Eye (tissue), 1 donor: ENCODE measurements at places on chromosomes 6 and 20.
A peak's percentile ranks its signal among the peaks of the same experiment; 100 is the strongest.

- DNase-seq = no peak
Measured at GRCh38 chr6:146980900-146981329, 223.3 kb upstream of the STXBP5 start.

DNA sequence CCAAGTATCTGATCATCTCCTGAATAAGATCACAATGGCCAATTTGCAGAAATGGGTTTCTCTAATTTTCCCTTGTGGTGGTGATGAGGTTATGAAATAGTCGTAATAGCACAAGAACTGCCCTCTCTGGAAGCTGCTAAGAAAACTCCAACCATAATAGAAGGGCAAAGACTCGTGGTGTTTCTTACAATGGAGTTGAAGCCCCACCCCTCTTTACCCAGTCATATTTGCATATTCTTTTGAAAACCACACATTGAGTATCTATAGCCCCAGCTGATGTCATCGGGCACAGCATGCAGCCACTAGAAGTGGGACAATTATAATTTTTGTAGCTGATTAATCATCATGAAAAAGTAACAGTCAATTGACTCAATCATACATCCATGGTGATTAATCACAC is 452.1 kb upstream of the POU3F2 start:
- DNase-seq = no peak

DNA sequence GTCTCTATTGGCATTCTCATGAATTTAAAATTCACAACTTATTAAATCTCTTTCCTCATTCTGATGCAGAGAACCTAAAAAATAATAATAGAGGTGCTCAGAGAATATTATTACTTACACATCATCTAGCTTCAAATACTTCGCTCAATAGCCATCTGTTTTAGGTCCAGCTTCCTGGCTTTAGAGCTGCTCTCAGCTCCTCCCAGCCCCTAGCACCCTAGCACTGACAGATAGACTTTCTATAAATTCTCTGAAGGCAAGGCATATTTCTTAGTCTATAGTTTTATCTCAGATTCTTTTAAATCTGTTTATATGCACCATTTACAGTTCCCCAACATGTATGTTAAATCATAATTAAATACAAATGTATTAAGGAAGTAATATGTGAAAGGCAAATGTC is 281.3 kb downstream of the PTPRK start:
- DNase-seq = no peak

DNA sequence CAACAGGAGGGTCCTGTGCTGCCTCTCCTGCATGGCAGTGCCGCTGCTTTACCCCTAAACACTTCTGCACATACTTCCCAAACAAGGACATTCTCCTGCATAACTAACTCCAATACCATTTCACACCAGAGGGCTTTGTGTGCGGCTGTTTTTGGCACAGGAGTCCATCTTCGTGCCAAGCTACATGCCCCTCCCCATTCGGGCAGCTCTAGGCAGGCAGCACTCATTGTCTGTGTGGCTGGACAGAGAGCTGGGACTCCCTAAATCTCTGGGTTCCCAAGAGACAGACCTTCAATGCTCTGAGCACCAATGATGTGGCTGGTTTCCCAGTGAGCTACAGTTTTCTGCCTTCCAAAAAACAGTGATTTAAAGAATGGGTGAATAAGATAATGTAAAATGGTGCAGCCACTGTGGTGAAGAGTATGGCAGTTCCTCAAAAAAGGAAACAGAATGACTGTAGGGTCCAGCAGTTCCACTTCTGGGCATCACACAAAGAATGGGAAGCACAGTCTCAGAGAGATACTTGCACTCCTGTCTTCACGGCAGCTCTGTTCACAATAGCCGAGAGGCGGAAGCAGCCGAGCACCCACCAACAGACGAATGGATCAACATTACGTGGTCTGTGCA is 80.3 kb upstream of the DUSP22 start:
- DNase-seq = no peak

DNA sequence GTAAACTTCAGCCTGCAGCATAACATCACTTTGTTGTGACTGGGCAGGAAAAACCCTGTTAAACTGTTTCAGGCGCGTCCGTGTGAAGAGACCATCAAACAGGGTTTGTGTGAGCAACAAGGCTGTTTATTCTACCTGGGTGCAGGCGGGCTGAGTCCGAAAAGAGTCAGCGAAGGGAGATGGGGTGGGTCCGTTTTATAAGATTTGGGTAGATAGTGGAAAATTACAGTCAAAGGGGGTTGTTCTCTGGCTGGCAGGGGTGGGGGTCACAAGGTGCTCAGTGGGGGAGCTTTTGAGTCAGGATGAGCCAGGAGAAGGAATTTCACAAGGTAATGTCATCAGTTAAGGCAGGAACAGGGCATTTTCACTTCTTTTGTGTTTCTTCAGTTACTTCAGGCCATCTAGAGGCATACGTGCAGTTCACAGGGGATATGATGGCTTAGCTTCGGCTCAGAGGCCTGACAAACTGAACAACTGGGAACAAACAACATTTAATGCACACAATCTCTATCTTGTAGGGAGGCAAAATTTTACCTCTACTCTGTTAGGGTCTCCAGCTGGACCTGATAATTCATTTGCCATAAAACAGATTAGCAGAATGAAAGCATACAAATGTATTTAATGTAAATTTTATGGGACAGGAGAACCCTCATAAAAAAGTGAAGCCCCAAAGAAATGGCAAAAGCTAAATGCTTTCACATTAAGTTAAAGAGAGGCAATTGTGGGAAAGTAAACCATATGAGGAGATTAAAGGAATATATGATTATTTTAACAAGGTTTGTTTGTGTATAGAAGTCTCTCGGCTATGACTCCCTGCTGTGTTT is 58.3 kb upstream of the HFE start:
- peak; percentile 10 for DNase-seq

DNA sequence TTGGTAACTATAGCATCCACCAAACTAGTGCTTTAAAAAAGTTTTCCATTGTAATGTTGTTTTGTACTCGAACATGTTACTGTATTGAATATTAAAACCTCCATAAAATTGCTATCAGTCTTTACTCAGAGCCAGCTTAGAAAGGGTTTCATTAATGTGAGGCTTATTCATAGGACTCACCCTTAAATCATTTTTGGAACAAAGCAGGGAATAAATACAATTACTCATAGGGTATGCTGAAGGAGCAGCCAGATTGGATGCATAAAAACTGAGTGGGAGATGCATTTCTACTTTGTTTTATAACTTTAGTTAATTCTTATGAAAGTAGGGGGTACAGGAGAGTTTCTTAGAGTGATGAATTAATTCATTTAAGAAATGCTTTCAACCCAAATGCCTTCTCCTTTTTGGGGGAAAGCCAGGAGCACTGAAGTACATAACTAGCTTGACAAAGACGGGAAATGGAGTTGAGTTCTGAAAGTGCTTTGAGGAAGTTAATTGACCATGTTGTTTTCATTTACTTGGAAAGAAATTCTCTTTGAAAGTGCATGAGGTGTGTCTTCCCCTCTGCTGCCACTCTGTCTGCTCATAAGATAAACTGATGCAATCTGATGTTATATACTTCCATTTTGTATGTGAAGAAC is 90.3 kb downstream of the RNF144B start:
- DNase-seq = peak; percentile 20

GRCh38 chr6:4313044-4313686 is 177.8 kb upstream of the ECI2 start:
- no peak for DNase-seq

DNA sequence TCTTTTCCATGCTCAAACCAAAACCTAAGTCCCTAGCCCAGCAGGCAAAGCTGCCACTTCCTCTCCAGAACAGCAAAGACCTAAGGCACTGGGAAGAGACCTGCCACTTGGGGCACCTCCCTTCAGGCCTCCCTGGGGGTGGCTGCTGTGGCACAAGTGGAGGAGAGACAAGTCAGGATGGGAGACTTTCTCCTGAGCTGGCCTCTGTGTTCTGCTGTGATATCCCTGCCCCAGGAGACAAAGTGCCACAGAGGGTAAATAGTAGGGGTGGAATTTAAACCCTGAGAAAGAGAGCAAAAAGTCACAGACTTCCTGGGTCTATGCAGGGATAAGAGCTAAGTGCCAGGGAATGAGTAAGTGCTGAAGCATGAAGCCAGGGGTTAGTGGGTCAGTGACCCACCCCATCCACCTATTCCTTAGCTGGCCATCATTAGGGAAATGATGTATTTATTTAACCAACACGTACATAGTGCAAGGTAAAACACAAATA is 84.2 kb downstream of the MRPL14 start:
- DNase-seq = no peak

- no peak for DNase-seq
Measured at GRCh38 chr6:13066050-13066449, 262.3 kb downstream of the TBC1D7 start.

GRCh38 chr6:168851460-168852375 is 401.9 kb downstream of the THBS2 start:
- no peak for DNase-seq

GRCh38 chr20:56554869-56555268 is 21.8 kb downstream of the FAM209B start:
- peak; percentile 48 for DNase-seq

DNA sequence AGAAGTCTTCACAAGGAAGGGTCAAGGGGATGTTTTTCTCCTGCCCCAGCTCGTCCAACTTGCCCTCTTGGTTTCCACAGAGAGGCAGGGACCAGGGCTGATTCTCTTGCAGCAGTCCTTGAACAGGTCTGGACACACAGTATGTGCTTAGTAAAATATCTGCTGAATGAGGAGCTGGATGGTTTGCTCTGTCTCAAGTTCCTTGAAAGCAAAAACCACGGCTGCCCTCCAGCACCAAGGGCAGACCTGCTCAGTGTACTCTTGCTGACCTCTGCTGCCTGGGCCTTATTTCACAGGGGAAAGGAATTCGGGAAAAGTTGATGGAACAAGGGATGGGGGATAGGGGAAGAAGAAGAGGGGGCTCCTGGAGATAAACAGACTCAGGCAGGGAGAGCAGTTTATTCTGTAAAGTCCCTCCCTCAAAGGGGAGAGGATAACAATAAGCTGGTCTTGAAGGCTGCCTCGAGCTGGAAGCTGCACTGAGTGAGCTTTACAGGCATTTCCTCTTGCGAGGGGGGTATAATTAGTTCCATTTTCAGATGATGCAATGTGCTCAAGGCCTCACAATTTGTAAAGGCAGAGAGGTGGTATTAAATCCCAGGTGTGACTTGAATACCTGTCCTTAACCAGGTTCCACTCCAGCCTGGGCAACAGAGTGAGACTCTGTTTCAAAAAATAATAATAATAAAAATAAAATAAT is 10.3 kb downstream of the KCNK5 start:
- peak; percentile 12 for DNase-seq
